ENCODE measurements at places on chromosomes 12 and 14.

- no peak for DNase-seq
Measured at GRCh38 chr14:104521816-104522745, 57.5 kb upstream of the C14orf180 start.

DNA sequence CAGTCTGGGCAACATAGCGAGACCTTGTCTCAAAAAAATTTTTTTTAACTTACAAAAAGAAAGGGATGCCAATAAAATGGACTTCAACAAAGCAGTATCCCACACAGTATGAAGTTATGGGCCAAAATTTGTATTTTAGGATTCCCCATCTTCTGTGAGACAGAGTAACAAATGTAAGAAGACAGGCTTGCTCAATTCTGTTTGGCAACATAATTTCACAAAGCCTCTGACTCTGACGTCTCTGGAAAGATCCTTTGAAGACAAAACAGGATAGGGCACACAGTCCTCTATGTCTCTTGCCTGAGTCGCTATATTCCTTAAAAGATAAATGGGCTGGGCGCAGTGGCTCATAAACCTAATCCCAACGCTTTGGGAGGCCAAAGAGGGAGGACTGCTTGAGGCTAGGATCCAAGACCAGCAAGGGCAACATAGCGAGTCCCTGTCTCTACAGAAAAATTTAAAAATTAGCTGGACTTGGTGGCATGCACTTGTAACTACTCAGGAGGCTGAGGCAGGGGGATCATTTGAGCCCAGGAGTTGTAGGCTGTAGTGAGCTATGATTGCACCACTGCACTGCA lies 1.1 kb upstream of the HOMEZ start:
- DNase-seq = no peak

DNA sequence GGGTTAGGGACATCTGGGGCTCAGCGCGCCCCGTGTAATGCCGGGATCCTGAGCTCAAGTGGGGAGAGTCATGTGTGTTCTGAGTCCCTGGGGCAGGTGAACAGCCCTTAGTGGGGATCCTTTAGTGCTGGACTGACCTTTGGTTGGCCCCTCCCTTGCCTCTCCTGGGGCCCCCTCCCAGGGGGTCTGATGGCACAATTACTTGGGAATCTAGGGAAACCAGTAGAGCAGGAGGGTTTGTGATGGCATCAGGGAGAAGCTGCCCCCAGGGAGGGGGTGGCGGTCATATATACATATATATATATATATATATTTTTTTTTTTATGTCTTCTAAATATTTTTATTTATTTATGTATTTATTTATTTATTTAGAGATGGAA lies at the start of gene MORN3:
Gene MORN3 (minus strand): TSS at position 134 of the 380 bp plus-strand sequence. CDS start 171 bp downstream, outside the sequence.
- no peak for DNase-seq

DNA sequence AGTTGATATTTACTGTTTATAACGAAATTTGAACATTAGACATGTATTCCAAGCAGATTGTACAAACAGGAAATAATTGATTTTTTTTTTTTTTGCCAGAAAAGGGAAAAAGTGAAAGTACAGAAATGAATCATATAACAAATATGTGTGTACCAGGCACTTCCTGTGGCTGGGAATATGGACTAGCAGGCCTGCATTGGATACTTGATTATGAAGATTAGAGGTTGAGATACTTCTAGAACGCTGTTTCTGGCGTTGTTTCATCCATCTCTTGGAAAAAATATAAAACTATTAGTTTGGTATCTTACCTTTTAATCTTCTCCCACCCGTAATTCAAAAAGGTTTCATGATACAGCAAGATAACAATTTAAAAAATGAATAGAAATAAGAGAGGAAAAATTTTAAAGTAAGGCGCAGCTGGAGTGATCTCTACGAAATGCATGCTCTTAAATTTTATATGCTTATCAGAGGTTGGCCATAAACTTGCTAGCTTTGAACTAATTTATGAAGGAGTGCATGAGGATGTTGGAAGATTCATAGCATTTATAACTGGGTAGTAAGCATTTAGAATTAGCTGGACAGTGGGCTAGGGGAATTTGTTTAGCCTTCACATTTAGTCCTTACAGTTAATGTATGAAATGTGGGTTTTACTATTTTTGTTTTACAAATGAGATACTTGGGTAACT lies 90.8 kb downstream of the AEBP2 start:
- no peak for DNase-seq

DNA sequence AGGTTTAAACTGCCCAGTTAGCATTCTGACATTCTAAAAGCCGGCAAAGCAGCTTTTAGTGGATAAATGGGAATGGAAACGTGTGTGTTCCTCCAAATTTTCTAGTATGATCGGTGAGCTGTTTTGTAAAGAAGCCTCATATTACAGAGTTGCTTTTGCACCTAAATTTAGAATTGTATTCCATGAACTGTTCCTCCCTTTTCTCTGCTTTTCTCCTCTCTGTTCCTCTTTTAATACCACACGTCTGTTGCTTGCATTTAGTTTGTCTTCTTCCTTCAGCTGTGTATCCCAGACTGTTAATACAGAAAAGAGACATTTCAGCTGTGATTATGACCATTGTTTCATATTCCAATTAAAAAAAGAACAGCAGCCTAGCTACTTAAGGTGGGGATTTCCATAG lies 10.7 kb downstream of the DYRK2 start:
- DNase-seq = no peak

- no peak for DNase-seq
Measured at GRCh38 chr12:69569236-69569635, 16.0 kb upstream of the CCT2 start.

DNA sequence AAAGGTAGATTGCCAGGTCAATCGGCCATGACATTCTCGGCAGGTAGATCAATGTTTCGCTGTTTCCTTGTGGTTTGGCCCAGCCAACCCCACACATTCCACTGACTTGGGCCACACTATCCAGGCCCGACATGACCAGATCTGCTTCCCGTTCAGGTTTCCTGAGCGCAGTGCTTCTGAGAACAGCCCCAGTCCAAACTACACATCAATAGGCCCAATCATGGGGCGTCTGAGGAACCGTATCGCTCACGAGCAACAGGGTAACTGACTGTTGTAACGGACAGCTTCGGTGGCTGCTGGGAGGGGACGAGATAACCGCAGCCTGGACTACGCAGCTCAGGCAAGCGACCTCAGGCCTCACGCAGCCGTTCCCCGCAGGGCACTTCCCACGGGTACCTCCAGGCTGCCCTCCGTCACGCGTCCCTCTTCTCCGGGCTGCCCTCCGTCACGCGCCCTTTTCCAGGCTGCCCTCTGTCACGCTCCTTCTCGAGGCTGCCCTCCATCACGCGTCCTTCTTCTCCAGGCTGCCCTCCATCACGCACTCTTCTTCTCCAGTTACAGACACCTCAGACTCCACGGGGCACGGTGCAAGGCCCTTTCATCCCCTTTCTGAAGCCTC lies 14.7 kb downstream of the ZNF605 start:
- no peak for DNase-seq

- DNase-seq = no peak
Measured at GRCh38 chr12:71007020-71007419, 86.5 kb upstream of the PTPRR start.

GRCh38 chr12:68109444-68110217 lies 49.9 kb downstream of the IFNG start:
- no peak for DNase-seq

DNA sequence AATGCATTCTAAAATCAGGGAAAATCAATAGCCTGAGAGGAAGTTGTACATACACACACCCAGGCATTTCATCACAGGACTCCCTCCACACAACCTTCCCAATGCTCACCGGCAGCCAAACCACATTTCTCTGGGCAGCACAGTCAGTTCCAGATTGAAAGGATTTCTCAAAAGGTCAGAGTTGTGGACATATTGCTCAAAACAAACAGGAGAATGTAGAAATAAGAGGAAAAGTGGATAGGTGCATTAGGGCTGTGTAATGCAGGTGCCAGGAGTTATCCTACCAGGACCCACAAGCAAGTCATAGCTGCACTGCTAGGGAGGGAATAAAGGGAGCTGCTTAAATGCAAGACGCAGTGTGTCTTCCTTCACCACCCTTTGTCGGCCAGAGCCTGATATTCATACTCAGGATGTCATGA lies 62.9 kb downstream of the GCH1 start:
- DNase-seq = no peak

GRCh38 chr14:100394886-100395672 lies 71.9 kb downstream of the SLC25A47 start:
- DNase-seq = no peak

- DNase-seq = no peak
Measured at GRCh38 chr12:96471368-96472050, 17.9 kb upstream of the CFAP54 start.

DNA sequence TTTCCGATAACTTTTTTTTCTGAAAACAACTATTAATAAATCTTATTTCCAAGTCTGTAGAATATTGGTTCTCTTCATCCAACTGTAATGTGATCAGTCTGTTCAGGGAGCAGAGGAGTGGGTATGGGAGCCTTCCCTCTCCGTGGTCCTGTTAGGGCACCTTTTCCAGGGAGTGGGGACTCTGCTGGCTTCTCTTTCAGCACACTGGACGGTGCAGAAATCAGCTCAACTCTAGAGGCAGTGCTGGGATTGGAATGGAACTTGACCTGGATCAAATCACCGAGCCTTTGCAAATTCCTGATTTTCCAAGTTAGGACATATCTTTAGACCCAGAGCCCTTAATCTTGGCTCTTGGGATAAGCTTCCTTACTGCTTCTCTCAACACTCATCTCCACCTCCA lies 630.4 kb downstream of the DIO2 start:
- DNase-seq = no peak

DNA sequence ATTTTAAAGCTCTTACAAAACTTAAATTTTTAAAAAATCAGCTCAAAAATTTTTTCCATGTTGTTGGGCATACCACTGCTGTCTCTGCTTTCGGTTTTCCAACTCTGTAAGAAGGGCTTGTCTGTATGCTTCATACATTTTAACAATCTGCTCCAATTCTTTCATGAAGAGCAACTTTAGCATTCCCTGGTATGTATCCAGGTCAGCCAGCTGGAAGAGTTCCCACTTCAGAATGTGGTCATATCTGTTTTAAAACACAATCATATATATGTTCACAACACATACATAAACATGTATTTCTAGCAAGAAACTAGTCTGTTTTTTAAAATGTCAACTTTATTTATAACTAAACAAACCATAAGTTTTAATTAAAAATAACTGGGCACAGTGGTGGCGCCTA lies 33.0 kb downstream of the SAV1 start:
- DNase-seq = no peak

- DNase-seq = no peak
Measured at GRCh38 chr14:90783344-90783743, 32.9 kb downstream of the TTC7B start.

GRCh38 chr12:79329933-79330332 lies 360.8 kb downstream of the PAWR start:
- no peak for DNase-seq

- no peak for DNase-seq
Measured at GRCh38 chr14:95033682-95034632, 123.4 kb downstream of the DICER1 start.

- DNase-seq = no peak
Measured at GRCh38 chr12:48163150-48163747, 5.9 kb upstream of the ASB8 start.

DNA sequence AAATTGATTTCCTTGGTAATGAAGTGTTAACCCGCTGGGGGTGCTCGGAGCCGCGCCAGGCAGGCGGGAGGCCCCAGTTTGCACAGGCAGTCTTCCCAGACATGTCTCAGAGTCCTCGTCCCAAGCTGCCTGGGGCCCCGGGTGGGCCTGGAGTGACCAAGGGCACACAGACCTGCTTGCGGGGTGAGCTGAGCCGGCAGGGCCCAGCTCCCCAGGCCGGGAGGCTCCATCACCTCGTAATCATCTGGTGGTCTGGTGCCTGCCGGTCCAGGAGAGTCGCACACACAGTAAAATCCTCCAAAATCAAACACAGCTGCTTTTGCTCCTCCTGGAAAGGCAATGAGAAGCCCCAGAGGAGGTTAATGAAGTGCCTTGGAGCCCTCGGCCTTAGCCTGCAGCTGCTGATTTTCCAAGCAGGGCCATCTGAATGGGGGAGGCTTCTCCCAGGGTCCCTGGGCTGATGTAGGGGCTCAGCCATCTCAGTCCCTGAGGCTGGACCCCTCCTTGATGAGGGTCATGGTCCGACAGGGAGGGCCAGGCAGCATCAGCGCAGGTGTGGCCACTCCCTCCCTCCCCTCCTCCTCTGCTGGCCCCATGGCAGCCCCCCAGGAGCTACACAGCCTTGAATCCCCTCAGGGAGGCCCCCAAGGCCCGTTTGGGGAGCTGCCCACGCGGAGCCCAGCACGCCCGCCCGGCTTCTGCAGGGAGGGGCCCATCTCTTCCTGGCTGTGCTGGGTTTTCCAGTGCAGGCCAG lies 39.4 kb upstream of the FBRSL1 start:
- no peak for DNase-seq

- DNase-seq = no peak
Measured at GRCh38 chr12:102430661-102431060, 49.7 kb downstream of the IGF1 start.

- no peak for DNase-seq
Measured at GRCh38 chr12:13116259-13116658, 12.8 kb upstream of the GSG1 start.

DNA sequence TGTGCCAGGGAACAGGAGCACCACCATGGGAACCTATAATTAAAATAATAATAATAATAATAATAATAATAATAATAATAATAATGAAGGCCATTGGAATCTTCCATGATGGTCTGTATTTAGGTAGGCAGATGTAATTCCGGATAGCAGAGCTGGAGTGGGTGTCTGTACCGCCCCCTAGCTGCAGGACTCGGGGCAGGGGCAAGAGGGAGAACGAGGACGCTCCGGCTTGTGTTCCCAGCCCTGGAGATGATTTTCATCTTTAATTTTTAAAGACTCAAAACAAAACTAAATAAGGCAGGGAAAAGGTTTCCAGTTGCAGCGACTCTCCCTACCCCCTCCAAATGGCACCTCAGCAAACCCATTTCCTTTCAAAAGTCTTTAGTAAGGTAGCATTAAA lies 501.1 kb downstream of the VRK1 start:
- no peak for DNase-seq

GRCh38 chr12:122871851-122872780 lies 23.8 kb downstream of the VPS37B start:
- peak; percentile 47 for DNase-seq

GRCh38 chr14:57610631-57611030 lies 117.0 kb upstream of the CCDC198 start:
- DNase-seq = no peak

- DNase-seq = peak; percentile 41
Measured at GRCh38 chr12:116060764-116061163, 216.7 kb downstream of the MED13L start.

GRCh38 chr14:43145361-43145760 lies 1361.7 kb downstream of the FSCB start:
- no peak for DNase-seq

GRCh38 chr12:38775457-38775856 lies 129.9 kb downstream of the CPNE8 start:
- DNase-seq = no peak

GRCh38 chr12:15955281-15955680 lies 44.1 kb downstream of the DERA start:
- no peak for DNase-seq

GRCh38 chr12:44021471-44021971 lies 185.6 kb downstream of the TMEM117 start:
- no peak for DNase-seq

All from CD4-positive, alpha-beta T cell treated with Interleukin-12 subunit alpha and Interleukin-12 subunit beta, for 1 hour (primary cell).